Smooth muscle cell of the pulmonary artery (primary cell): ENCODE measurements at places on chromosomes 2 and 18. TPM values are rescaled to one million over a fixed set of nuclear protein-coding genes. Genes with fewer than 3 reads are reported as not detected.

Gene HAUS1
- 9.0 and 16.9 TPM in 2 replicates for total RNA-seq

Gene UGT1A4
- total RNA-seq: not detected in 2 replicates

Gene TUBA3E
- total RNA-seq: not detected in 2 replicates

Gene GNLY
- total RNA-seq: 0.07 TPM in 1 of 2 replicates, not detected in the other

Gene POMC
- 1.2 and 2.0 TPM in 2 replicates for total RNA-seq

Gene PTPRN
- total RNA-seq: 23.5 and 45.4 TPM in 2 replicates

Gene CNDP2
- 55.8 and 68.5 TPM in 2 replicates for total RNA-seq

Gene HES6
- total RNA-seq: 1.3 TPM in 2 replicates

Gene PARD6G
- 1.4 and 1.7 TPM in 2 replicates for total RNA-seq

Gene M1AP
- 0.23 and 0.26 TPM in 2 replicates for total RNA-seq

Gene LAMA3
- 3.8 and 8.3 TPM in 2 replicates for total RNA-seq

Gene UGT1A1
- 0.07 TPM in 1 of 2 replicates, not detected in the other for total RNA-seq

Gene SERPINB12
- total RNA-seq: not detected in 2 replicates

Gene OSR1
- 11.6 and 29.1 TPM in 2 replicates for total RNA-seq

Gene ASXL3
- under 0.01 and 0.78 TPM in 2 replicates for total RNA-seq

Gene VWC2L
- total RNA-seq: not detected in 2 replicates

Gene STAT4
- 0.56 and 5.4 TPM in 2 replicates for total RNA-seq

Gene KHK
- 0.98 and 0.99 TPM in 2 replicates for total RNA-seq

Gene IMPA2
- 3.1 and 4.1 TPM in 2 replicates for total RNA-seq

Gene RAMP1
- 2.3 and 3.7 TPM in 2 replicates for total RNA-seq

Gene BOK
- 13.4 and 14.5 TPM in 2 replicates for total RNA-seq

Gene PPP4R3B
- total RNA-seq: 39.9 and 53.2 TPM in 2 replicates

Gene PROM2
- 0.20 and 0.56 TPM in 2 replicates for total RNA-seq

Gene FBXO48
- total RNA-seq: 0.26 and 0.39 TPM in 2 replicates

Gene CCL20
- total RNA-seq: 0.13 TPM in 1 of 2 replicates, not detected in the other

Gene MOCOS
- 5.6 and 16.6 TPM in 2 replicates for total RNA-seq

Gene TNFAIP6
- total RNA-seq: 10.0 and 31.8 TPM in 2 replicates

Gene REG3G
- total RNA-seq: not detected in 2 replicates

Gene ARHGEF33
- 0.43 and 0.46 TPM in 2 replicates for total RNA-seq

Gene EML6
- 1.2 and 1.3 TPM in 2 replicates for total RNA-seq
